ENCODE measurements at places on chromosomes 12 and 14.

DNA sequence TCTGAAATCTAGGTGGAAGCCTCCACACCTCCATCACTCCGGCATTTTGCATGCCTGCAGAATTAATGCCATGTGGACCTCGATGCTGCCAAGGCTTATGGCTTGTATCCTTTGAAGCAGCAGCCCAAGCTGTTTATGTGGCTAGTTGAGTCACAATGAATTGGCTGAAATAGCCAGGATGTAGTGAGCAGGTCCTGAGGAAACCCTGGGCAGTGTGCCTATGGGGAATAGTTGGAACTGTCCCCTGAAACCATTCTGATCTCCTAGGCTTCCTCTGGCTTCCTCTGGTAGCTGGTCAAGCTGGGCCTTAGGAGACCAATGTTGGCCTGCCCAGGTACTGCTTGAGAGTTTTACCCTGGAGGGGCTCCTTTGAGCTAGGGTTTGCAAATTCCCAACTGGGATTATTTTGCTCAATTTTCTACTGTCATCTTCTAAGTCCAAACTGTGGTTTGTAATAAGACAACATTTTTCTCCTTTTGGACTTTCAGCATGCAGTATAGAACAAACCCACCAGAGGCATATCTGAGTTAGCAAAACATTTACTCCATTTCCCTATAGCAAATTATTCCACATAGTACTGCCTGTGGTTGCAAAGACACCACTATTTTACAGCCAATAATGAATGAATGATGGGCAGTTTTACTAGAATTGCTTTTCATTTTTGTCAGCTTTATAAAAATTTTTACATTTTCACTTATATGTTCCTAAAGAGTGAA is 85.1 kb upstream of the AMIGO2 start:
- DNase-seq = no peak

DNA sequence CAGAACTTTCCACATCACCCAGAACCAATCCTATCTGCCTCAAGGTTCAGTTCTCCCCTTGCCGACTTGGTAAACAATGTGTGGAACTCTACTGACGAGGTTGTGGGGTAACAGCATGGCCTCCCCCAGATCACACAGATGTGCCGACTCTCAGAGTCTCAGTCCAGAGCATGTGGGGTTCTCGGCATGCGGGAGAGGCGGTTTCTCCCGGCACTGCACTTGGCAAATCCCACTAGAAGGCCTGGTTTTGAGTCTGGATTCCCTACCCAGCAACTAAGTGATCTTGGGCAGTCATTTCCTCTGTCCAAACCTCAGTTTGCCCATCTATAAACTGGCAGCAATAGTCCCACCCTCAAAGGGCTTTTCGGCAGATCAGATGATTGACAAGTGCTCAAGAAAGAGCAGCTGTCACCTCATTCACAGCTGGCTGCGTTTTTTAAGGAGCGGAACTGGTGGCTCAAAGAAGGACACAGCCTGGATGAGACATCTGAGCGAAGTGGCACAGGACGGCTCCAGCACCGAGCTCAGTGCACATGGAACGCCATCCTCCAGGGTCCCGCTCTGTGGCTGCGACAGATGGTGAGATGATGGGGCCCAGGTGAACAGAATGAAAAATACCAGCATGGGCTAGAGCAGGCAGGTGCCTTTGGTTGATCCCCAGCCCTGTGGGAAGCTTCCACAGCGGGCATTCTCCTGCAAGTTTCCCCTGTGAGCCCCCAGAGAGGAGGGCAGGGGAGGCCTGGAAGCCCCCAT is 7.3 kb downstream of the TESC start:
- DNase-seq = no peak

- no peak for DNase-seq
Measured at GRCh38 chr12:29562110-29562804, 64.8 kb upstream of the OVCH1 start.

DNA sequence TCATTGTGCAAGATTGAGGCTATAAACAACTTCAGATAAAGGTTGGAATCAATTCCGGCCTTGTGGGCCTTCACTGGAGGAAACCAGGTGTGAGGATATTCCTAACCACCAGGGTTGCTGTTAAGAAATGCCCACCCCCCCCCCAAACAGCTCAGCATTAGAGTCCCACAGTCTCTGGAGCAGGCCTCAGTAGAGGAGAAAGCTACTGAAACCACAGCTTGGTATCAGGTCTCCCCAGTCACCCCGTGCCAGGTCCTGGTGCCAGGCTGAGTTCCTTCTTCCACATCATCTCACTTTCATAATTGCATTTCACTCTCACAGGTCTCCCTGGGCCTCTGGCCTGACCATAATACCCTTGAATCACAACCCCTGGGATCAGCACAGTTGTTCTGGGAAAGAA is 12.5 kb downstream of the GALNT6 start:
- no peak for DNase-seq

DNA sequence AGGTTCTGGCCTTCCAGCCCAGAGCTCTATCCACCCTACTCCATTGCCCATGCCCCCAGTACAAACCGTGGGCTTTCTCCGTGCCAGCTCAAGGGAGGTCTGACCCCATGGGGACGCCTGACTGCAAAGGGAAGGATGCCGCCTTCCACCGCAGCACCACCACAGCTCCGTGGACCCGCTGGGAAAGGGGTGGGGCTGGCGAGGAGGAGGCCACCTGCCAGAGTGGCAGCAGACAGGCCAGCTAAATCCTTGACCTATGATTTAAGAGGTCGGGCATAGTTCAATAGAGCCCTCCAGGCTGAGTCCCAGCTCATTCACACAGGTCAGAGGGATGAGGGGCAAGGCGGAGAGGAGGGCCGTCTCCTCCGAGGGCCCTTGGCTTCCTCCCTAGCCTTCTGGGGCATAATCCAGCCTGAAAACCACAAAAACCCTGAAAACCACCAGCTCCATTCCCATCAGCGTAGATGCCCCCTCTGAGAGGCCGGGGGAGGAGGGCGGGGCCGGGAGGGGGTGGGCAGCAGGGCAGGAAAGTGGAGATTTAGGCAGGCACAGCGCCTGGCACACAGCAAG is 14.9 kb upstream of the FIGNL2 start:
- no peak for DNase-seq

DNA sequence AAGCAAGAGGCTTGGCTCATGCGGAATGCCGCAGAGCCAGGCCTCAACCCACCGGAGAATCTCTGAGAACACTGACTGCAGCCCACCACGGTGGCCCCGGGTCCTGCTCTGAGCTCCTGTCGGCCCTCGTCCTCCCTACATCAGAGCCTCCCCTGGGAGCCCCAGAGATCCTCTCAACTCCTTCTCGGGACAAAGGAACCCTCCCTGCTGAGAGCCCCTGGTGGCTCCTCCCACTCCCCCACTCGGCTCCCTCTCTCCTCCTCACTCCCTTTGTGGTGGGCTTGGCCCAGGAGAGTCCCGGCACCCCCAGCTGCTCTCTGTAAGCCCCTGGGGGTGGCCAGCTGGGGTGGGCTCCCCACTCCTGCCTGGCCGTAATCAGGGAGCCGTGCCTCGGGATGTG is 11.1 kb upstream of the INF2 start:
- DNase-seq = no peak

DNA sequence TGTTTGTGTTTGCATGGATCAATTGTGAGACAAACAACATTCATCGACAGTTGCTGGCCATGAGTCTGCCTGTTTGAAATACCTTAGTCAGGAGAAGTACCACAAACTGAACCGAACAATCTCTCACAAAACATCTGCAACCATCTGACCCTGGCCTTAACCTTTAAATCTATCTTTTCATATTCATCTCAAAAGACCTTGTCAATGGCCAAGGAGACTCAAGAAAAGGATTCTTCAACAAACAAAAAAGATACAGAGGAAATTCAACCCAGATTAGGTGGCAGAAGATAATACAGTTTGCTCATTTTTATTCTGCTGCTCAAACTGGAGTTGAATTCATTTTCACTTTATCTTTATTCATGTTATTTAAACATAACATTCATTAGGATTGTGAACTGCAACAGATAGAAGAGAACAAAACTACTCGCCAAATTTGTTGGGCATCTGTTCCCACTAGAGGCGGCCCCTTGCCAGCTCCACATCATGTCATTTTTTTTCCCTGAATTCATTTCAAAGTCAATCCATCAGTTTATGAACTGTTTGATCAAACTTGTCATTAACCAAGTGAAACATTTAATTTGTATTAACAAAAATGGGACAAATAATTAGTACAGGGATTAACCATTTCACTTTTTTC is 152.3 kb upstream of the OTX2 start:
- no peak for DNase-seq

DNA sequence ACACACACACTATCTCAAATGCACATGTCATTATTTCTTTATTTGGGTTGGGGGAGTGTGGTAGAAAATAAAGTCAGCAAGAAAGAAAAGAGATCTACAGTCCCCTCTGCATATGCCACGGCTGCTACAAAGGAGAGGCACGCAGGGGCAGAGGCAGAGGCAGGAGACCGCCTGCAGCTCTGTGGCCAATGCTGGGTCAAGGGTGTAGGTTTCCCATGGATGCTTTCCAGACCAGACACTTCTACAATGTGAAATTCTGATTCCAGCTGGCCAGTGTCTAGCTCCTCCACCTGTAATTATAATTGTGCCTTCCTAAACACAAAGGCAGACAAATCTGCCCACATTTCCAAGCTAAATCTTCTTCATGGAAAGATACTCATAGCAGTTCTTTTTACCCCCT is 19.2 kb downstream of the VPS37B start:
- DNase-seq = no peak

DNA sequence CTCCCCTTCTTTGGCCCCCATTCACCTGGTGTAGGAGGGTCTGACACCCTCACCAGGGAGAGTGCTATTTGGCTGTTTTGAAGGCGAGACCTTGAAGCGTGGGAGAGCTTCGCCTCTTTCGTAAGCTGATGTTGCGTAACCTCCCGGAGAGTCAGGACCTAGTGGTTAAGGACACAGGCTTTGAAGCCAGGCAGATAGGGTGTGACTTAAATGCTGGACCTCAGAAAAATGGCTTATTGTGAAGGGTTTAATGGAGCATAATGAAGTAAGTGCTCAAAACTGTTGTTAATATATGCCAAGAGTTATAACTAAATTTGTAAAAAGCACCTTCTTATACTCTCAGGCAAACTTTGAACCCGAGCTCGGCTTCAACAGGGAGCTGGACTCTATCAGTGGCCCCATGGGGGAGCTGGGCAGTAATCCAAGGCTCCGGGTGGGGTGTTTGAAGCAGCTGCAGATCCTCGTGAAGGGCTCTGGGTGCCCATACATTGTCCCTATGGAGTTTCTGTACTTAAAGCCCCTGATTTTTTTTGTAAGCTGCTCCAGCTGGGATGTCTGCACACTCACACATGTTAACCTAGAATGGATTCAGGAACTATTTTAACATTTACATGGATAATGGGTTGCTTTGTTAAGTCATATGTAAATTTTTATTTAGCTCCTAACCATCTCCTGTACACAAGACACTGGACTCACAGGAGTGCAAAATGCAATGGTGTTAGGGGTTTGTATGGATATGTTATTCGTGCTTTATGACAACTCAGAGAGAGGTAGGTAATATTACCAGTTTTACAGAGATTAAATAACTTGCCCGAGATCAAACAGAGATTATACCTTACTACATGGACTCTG is 26.0 kb downstream of the PPFIBP1 start:
- DNase-seq = no peak

DNA sequence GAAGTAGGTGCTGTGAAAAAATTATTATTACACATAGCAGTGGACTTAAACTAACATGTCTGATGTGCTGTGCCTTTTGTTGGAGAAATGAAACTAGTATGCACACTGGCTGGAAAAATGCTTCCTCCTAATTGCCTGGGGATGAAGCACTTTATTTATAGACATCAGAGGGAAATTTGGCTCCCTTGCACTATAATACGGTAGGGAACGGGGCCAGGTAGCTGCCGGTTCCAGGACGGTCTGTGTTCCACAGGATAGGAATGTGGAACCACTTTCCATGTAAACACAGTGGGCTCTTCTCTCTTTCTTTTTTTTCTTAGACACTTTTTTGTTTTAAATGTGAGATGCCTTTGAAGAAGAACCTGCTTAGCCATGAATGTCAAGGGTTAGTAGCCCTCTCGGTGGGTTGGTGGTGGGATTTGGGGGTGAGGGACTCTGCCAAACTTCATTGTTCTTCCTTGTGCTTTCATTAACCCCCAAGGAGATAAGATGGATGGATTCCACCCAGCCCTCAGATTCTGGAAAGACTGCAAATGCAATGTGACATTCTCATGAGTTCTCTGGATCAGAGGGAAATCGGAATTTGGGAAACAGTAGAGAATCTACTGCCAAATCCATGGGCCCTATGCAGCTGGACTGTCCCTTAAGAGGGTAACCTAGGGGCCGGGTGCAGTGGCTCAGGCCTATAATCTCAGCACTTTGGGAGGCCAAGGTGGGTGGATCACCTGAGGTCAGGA is 58.0 kb upstream of the GSC start:
- DNase-seq = no peak

DNA sequence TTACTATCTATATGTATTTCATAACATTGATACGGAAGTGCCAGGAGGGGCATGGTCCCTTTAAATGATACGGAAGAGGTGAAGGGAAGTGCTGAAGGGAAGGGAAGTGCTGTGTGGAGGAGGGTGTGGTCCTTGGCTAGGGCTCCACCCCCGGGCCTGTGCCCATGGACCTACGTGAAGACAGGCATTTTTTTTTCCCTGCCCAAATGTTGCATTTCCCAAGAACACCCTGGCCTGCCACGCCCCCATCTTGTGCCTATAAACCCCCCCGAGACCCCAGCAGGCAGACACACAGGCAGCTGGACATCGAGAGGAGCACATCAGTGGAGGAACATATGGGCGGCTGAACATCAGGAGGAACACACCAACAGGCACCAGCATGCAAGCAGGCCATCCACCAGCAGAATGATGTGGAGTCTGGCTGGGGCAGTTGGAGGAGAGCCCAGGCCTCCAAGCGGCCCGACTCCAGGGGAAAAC is 134.1 kb downstream of the SLC41A2 start:
- DNase-seq = no peak

DNA sequence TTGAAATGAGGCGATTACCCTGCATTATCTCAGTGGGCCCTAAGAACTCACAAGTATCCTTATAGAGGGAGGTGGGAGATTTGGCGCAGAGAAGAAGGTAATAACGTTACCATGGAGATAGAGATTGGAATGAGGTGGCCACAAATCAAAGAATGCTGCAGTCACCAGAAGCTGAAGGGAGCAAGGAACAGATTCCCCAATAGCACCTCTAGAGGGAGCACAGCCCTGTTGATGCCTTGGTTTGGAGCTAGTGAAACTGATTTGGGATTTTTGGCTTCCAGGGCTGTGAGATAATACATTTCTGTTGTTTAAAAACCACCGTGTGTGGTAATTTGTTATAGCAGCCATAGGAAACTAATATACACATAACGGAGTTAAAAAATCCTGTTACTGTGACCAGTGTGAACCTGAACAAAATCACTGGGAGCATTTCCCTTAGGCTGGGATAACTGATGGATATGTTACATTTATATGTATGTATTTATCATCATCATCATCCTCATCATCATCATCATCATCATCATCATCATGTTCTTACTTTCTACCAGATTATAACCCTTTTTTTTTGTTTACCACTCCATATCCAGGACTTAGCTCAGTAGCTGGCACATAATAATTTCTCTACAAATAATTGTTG is 100.3 kb downstream of the LIN7A start:
- DNase-seq = no peak

- no peak for DNase-seq
Measured at GRCh38 chr14:22099942-22100763, 426.5 kb upstream of the OR4E1 start.
